Testis (tissue), 5 donors: ENCODE measurements at places on chromosomes 7 and 10. TPM values are rescaled to one million over a fixed set of nuclear protein-coding genes. Genes with fewer than 3 reads are reported as not detected.

- no peak overlapping the region for H3K4me3 ChIP-seq
- no peaks in the 10 kb centered on the region for H3K4me1 ChIP-seq
- no peak overlapping the region for H3K27ac ChIP-seq
- H3K36me3 ChIP-seq, result no peaks in the 10 kb centered on the region
- no peaks in the 10 kb centered on the region for H3K27me3 ChIP-seq
Observed at GRCh38 chr10:7046615-7047014, 364.2 kb downstream of the SFMBT2 start.

DNA sequence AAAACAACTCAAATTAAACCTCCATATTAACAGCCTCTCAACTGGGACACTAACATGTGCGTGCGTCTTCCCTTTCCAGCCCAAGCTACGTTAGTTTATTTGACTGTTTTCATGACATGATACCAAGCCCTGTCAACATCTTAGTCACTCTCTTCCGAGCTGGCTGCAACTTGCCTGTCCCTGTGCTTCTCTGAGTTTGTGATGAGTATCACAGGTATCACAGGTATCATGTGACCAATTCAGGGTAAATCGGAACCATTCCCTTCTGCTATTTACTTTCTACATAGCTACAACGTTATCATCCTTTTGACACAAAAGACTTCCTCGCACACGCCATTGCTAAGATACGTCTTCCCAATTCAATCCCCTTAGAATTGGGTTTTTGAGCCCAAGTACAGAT is 70.2 kb downstream of the CAV1 start:
- no peak overlapping the region for H3K27ac ChIP-seq
- H3K4me3 ChIP-seq, result no peak overlapping the region
- DNase-seq, result no peak

The CFAP43 gene
- 37.8 TPM for total RNA-seq

The ANKRD30A gene
- 32.1 TPM for total RNA-seq
